D341Med (cell line): ENCODE measurements at places on chromosomes 3 and 15.
A peak's percentile ranks its signal among the peaks of the same experiment; 100 is the strongest.

DNA sequence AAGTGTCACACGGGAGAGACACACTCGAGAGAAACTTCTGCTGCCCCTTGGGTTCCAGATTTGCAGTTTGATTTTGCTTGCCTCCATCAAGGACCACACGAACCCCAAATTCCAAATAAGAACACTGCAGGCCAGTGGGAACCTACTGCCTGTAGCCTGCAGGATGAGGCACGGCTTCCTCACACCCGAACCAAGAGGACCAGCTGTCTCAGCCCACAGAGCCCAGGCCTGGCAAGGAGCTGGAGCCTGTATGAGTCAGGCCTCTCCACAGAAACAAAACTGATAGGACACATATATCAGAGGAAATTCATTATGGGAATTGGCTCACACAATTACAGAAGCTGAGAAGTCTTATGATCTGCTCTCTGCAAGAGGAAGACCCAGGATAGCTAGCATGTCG, 188.1 kb upstream of the NSMCE3 start:
- no peak for DNase-seq

DNA sequence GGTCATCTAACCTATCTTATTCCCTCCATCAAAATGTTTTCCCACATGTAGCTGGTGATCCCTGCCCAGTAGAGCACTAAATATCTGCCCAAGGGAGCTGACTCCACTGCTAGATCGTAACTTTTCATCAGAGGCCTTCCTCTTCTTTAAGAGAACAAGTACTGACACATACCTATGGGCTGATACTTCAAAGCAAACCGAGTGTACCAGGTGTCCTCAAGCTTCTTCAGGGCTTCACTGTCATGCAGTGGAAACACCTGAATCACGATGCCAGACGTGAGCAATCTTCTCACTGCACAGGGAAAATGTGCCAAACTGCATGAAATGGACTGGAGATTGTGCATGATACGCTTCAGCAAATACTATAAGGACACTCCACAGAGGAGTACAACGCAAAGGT, 41.6 kb downstream of the ANO10 start:
- no peak for DNase-seq

DNA sequence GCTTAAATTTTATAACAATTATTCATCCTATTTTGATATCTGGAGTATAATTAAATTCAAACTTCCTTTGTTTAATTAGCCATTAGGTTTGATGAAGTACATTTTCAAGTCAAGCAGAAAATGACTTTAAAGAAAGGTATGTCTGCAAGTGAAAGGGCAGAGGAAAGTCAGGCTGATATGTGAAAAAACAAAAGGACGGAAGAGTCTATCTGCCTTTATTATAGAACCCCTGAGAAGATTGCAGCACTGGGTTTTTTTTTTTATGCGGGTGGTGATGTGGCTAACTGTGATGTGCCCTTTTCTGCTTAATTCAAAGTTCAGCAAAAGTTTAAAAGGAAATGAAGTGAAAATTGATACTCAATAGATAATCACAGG, 83.2 kb downstream of the COL8A1 start:
- no peak for DNase-seq

GRCh38 chr3:183396662-183397391, 31.6 kb downstream of the MCF2L2 start:
- no peak for DNase-seq

GRCh38 chr15:87200149-87200548, 1056.4 kb downstream of the NTRK3 start:
- DNase-seq, result no peak

- no peak for DNase-seq
Observed at GRCh38 chr15:45618813-45619212, 16.0 kb upstream of the SQOR start.

DNA sequence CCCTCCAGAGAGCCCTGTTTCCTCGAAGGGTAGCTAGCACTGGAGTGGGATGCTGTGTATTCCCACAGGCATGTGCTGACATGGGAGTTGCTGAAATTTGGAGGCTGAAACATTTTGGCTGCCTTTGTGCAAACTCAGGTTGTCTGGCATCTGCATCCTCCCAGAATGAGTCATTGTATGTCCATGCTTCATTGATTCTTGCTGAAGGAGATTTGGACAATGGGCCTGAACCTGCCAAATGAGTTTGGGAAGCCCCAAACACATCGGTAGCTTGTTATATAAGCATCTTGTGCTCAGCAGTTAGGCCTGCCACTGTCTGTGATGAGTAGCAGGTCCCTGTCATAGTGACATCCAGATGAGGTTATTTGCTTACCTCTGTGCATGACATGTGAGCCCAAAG, 160.0 kb downstream of the IL5RA start:
- no peak for DNase-seq

DNA sequence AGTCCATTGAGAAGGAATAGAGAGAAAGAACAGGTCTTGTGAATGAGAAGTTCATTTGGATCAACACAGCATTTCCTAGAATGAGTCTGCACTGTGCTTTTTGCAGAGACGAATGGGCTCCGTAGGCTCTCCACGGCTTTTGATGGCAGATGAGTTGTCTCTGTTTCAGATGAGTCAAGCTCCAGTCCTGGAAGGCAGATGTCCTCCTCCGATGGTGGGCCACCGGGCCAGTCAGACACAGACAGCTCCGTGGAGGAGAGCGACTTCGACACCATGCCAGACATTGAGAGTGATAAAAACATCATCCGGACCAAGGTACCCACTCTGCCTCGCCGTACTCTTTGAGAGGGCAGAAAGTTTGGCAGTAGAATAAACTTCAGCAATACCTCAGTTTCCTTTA, 70.5 kb downstream of the SIDT1 start:
- DNase-seq, result no peak

- no peak for DNase-seq
Observed at GRCh38 chr3:106829206-106829605, 548.0 kb upstream of the CCDC54 start.

- DNase-seq, result no peak
Observed at GRCh38 chr15:40097968-40098476, 10.7 kb downstream of the BMF start.

- DNase-seq, result no peak
Observed at GRCh38 chr15:91227766-91228165, 127.7 kb downstream of the SV2B start.

GRCh38 chr15:33098094-33099058, 96.1 kb downstream of the FMN1 start:
- no peak for DNase-seq

DNA sequence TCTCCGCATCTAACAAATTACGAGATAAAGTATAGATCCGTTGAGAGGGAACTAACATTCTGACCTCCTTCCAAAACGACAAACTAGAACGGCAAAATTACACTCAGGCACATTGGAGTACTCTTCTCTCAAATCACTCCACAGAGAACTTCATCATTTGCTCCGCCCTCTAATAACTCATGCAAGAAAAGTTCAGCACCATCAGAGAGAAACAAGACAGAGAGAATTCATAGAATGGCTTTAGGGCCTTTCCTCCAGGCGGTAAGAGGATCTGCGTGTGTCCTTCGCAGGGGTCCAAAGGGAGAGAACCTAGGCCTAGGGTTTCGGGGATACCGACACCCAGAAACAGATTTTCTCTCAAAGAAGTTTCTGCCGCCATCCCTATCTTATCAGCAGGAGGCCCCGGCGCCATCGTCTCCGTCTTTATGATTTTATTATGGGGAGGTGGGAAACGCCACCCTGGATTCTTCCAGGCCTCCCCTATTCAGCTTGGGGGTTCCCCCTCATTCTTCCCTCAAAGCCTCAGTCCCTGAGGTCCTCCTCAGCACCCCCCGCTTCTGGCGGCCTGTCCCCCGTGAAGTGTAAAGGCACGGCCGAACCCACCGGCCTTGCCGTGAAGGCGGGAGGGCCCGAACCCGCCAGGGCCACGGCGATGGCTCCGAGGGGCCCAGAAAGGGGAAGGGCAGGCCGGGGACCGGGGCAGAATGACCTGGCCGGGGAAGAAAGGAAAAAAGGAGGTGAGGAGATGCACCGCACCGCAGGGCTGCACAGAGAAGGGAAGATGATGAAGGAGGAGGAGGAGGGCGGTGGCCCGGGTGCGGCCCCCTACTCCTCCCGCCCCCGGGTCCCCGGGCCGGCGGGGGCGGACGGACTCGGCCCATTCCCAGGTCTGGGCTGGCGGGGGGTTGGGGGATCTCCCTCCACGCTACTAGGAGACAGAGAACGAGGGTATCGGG, 768 bp downstream of the UBXN7 start:
- peak; percentile 72 for DNase-seq

- no peak for DNase-seq
Observed at GRCh38 chr15:63276342-63277037, 915 bp upstream of the APH1B start.

GRCh38 chr3:52046186-52046901, 10.0 kb downstream of the DUSP7 start:
- DNase-seq, result peak; percentile 57

DNA sequence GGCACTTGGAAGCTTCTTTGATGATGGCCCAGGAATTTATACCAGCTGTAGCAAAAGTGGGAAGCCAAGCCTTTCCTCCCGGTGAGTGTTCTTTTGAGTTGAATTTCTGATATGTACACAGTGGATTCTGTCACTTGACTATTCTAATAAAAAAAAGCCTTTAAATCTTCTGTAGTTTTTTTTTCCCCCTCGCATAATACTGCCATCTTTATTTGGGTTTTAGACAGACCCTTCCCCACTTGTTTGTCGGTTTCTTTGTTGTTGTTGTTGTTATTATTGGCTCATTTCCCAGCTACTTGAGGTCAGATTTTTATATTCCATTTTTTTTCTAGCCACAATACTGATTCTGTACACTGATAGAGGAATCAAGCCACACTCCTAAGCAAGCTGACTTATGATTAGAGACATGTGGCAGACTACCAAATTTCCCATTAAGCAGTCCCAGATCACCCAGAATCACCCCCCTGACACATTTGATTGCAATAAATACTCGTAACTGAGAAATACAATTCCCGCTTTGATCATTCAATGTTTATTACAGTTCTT, 122.4 kb upstream of the IL12A start:
- DNase-seq, result no peak

- no peak for DNase-seq
Observed at GRCh38 chr3:113374078-113374477, 67.2 kb downstream of the CFAP44 start.

GRCh38 chr3:65587650-65588439, 450.9 kb downstream of the MAGI1 start:
- no peak for DNase-seq

DNA sequence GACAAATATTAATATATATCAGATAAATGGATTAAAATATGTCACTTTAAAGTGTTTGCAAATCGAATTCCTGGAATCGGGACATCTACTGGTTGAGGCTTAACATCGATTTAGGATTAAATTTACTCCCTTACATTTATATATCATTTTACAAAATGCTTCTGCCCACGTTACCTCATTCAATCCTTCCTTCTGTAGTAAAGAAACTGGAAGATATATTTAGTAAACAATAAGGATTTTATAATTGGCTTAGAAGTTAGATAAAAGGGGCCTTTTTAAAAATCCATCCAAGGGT, 1.3 kb downstream of the CLPX start:
- DNase-seq, result no peak
